ENCODE measurements at places on chromosomes 11 and 22.

DNA sequence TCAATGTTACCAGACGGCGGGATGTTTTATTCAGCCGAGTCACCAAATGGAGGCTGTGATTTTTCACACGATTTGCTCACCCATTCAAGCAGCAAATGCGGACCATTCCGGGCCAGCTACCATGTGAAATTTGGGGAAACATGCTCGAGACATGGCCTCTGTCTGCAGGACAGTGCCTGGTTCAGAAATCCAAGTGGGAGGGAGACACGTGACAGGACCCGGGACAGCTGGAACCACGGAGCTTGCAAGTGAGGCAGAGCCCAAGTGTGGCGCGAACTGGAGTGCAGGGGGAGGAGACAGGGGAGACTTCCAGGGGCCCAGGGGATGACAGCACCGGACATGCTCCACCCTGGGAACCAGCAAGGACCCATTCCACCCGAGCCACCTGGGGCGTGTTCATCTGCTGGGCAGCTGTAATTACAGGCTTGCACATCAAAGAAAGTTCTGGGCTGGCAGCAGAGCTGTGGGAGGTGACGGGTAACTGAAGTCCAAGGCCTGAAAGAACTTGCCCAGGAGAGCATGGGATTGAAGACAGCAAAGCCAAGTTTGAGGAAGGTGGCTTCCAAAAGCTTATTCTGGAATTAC lies 16.5 kb downstream of the CERK start:
- DNase-seq, result no peak

- no peak for DNase-seq
Observed at GRCh38 chr22:22556995-22557925, 1.8 kb downstream of the PRAME start.

DNA sequence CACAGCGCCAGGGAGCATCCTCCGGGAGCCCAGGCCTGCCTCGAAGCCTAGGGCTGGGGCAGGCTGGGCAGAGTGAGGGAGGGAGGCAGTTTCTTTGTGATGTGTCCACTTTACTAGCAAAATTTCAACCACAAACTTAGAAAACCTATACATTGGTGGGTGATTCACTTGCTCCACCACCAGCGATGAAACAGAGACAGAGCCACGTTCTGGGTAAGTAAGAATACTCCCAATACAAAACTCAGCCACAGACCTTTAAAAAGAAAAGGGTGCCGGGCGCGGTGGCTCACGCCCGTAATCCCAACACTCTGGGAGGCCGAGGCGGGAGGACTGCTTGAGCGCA lies 22.3 kb downstream of the CDKN1C start:
- DNase-seq, result no peak

DNA sequence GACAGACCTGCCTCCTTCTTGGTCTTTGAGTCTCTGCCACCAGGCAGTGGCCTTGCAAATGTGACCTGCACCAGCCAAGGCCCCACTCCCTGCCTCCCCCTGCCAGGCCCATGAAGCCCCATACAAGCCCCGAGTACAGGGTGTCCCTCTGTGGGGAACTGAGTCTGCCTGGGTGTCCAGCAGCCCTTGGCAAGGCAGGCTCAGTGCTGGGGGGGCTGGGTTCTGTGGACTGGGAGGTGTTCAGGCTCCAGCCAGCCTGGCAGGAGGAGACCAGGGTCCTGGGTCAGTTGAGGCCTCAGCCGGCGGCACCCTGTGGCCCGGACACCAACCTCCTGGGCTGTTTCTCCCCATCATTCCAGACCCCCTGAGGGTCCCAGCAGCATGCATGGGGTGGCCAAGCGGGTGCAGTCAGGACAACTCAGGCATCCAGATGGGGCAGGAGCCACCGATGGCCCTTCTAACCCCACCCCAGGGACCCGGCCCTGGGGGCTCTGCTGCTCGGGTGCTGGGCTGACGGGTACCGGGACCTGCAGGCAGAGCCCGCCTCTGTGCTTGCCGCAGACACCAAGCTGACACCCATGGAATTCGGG lies 5.7 kb downstream of the MUC5AC start:
- no peak for DNase-seq

DNA sequence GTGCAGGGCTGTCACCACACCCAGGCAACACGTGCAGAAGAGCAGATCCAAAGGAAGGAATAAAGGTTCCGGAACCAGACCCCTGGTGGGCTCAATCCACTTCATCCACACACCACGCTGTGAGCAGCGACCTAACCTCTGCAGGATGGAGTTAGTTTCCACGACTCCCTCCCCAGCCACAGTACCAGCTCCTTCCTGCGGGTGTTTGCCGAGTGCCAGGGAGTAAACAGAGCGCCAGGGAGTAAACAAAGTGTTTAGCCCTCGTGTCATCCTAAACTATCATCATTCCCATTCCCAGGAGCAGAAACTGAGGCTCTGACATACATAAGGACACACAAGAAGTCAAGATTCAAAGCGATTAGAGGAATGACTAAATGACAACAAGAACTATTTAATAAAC lies 261.3 kb downstream of the MN1 start:
- DNase-seq, result no peak

DNA sequence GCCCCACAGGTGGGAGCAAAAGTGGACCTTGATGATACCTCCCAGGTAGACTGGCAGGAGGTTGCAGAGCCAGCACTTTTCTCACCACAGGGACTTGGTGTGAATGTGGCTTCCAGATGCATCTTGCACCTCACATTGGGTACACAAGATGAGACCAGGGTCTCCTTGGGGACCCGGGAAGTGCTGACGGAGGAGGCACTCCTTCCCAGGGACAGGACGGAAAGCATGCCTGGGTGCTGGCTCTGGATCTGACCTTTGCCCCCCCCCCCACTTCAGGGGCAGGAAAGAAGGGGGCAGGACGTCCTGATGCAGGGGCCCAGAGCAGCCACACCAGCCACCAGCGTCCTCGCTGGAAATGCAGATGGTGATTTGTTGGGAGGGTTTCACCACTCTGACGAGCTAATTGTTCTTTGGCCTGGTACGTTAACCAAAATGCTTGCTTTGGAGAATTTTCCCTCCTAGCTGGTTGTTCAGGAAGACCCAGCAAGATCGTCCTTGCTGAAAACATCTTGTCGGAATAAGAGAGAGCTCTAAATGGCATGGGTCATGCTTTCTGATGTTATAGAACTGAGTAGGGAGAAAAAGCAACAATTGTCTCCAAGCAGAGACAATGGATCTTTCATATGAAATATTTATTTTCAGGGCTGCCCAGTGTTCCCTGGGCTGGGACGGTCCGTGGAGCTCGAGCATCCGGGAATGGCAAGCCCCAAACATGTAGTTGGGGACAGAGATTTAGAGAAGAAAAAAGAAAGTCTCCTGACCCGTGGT lies 74.4 kb upstream of the PPARA start:
- DNase-seq, result no peak

DNA sequence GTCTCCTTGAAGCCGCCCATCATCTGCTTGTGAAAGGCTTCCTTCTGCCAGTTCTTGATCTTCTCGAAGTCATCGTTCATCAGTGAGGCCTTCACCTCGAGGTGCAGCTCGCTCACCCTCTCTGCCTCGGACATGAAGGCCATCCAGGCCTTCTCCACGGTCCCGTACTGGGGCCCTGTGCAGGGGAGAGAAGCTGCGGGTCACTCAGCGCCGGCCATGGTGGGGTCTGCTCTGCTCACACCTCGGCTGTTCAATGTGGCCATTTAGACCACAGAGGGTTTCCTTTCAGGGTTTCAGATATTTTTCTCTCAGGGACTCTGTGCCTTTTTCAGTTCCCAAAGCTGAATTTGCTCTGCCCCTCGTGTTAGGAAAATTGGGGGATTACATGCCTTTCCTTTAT lies 33.9 kb upstream of the ARFGAP3 start:
- DNase-seq, result no peak

- no peak for DNase-seq
Observed at GRCh38 chr11:22199243-22199642, 6.4 kb downstream of the ANO5 start.

DNA sequence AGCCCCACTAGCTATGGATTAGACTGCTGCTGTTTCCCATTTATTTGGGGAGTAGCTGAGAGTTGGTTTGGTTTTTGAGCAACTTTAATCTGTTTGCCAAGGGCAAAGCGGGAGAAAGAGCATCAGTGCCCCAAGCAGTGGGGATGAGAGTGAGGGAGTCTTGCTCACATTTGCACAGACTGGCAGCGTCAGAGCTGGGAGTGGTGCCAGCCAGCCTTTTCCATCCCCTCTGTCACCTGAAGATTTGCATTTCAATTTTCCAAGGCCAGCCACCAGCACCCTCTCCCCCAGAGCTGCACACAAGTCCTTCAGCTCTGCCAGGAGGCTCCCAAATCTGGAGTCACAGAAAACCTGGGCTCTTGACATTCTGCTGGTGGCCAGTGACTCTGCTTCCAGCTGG lies 21.0 kb upstream of the UVRAG start:
- DNase-seq, result no peak

- DNase-seq, result no peak
Observed at GRCh38 chr22:28788601-28789000, 11.8 kb downstream of the XBP1 start.

GRCh38 chr11:85052636-85053035 lies 574.5 kb downstream of the DLG2 start:
- DNase-seq, result no peak

DNA sequence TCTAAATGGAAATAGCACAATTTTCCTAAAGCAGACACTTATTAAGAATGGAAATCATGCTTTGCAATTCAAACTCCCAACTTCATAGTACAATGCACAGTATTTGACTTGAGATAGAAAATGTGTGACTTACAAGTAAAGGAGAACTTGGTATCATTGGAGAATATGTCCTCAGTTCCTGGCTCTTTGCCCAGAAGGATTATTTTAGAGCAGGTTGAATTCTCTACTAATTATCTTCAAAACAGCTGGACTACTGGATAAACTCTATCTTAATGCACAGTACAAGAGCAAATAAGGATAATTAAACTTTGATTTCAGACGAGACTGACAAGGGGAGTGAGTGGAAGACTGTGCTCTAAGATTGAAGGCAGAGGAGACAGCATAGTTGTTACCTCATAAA lies 839.4 kb downstream of the OPCML start:
- DNase-seq, result no peak

DNA sequence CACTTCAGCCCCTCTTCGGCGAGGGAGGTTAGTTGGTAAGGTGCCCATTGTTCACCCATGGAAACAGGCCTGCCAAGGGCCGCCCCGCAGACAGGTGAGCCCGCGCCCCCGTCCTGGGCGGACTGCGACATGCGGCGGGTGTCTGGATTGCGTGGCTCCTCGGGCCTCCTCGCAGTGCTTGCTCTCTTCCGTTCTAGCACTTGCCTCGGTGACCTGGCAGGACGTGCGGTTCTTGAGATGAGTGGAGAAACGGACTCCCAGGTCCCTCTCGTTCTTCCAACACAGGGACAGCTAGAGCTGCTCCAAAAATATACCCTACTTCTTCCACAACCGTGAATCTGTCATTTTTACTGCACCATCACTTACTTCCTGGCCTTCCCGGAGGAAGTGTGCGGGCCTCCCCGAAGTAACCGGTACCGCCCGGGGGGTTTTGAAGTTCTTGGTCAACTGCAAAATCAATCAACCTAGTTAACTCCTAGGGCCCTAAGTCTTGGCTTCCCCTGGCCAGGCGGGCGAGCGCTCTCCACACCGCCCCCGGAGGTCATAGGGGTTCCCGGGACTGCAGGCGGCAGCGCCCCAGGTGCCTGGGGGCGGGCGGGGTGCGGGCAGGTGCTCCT lies 745 bp upstream of the ZBTB44 start:
- DNase-seq, result no peak

DNA sequence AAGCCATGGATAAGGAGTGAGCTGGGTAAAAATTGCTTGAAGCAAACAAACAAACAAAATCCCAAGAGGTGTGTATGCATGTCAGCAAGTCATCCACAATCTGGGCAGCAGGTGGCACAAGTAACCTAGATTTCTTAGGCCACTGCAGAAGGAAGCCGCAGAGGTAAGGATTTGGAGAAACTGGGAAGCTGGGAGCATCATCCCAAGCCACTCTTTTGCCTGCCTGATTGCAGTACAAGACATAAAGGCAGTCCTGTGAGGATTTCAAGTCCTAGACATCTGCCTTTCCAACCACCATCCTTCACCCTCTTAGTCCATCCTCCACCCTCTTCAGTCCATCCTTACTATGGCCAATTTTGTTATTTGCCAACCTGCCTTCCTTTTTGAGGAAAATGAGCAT lies 67.2 kb upstream of the BMAL1 start:
- peak; percentile 52 for DNase-seq

- DNase-seq, result no peak
Observed at GRCh38 chr11:114315749-114316368, 19.7 kb downstream of the NNMT start.

DNA sequence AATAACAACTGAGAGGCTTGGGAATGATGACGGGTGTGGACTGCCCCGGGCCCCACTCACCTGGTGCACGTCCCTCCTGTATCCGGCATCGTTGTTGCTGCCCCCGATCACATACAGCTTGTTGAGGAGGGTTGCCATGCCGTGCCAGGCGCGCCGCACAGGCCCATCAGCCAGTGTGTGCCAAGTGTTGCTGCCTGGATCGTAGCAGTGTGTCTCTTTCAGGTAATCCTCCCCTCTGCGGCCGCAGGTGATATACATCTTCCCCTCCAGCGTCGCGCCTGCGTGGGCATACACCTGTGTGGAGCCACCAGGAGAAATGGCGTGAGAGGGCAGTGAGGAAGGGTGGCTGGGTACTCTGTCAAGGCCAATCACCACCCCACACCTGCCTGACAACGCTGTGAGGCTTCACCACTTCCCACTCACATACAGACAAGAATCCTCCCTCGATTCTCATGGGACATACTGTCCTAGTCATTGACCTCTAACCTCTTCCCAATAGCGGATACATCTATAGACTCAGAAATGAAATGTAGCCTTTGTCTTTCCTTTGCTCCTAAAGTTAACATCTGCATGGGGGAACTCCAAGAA lies 8.9 kb upstream of the SCARF2 start:
- no peak for DNase-seq

DNA sequence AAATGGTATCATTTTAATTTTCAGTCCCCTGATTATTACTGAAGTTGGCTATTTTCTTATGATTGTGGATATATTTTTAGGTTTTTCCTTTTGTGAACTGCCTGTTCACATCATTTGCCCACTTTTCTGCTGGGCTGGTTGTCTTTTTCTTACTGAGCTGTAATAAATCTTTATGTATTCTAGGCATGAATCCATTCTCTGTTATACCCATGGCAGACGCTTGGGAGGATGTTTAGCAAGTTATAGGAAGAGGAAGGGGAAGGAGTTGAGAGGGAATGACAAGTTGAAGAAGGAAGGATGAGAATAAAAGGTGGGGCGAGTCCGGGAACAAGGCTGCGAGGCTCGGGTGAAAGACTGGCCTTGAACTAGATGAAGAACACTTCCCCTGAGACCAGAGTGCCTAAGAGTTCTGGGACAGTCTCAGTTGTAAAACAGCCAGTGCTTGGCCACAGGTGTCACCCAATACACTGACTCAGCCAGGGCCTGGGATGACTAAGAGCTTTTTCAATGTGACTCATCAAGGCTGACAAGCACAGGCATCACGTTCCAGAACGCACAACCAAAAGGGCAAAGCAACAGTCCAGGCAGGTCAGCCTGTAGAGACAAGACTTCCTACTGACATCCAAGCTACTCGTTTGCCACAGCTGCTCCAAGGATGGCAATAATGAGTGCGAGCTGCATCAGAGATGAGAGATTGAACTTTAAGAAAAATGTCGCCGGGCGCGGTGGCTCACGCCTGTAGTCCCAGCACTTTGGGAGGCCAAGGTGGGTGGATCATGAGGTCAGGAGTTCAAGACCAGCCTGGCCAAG lies 35.2 kb downstream of the LRFN4 start:
- no peak for DNase-seq

Measured in iPS DF 19.7 (cell line).